Dermis blood vessel endothelial cell (primary cell): ENCODE measurements at places on chromosomes 16 and 17. TPM values are rescaled to one million over a fixed set of nuclear protein-coding genes. Genes with fewer than 3 reads are reported as not detected.

SLFN11 gene
- 83.3 and 103 TPM in 2 replicates for total RNA-seq

CD300E gene
- total RNA-seq = not detected in 2 replicates

TBC1D3I gene
- total RNA-seq = 0.05 and 0.17 TPM in 2 replicates

GLYR1 gene
- total RNA-seq = 85.6 and 103 TPM in 2 replicates

RNU2-1 gene
- not detected in 2 replicates for total RNA-seq

CIBAR2 gene
- total RNA-seq = not detected in 2 replicates

RGS11 gene
- 0.19 and 0.68 TPM in 2 replicates for total RNA-seq

NAGS gene
- 6.8 and 10.0 TPM in 2 replicates for total RNA-seq

MPP3 gene
- 3.0 and 4.9 TPM in 2 replicates for total RNA-seq
